Caki2 (cell line): ENCODE measurements at places on chromosomes 12 and 14. TPM values are rescaled to one million over a fixed set of nuclear protein-coding genes. Genes with fewer than 3 reads are reported as not detected.
A peak's percentile ranks its signal among the peaks of the same experiment; 100 is the strongest.

HCAR3 gene
- total RNA-seq: not detected in 2 replicates

GPRC5D gene
- not detected in 2 replicates for total RNA-seq

GRCh38 chr14:50092006-50092555 is 24.3 kb downstream of the VCPKMT start:
- no peak for DNase-seq

DNA sequence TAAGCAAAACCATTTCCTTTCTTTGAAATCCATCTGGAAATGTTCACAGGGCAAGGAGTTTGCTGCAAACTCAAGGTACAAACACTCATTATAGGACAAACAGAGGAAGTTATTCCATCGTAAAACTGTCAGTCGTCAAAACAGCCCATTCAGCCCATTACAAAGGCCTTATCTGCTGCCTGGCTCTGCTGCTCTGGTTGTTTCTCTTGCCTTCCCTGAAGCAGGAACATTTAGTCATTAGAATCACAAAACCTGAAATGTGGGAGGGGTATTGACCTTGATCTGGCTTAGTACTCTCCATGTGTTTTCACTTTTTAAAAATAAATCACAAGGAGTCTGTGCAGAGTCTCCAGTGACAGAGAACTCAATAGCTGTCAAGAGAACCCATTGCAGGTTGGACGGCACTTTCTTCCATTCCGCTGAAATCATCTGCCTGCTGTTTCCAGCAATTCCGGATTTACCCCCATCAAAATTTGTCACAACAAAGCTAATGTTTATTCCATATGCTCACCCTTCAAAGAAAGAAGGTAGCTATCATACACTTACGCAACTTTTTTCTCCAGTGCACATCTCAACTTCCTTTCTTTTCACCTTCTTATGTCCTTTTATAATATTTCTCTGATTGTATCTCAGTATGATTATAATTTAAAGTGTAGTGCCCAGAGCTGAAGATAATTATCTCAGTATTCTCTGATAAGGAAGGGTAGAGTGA is 24.6 kb upstream of the ITPR2 start:
- no peak for DNase-seq

DNA sequence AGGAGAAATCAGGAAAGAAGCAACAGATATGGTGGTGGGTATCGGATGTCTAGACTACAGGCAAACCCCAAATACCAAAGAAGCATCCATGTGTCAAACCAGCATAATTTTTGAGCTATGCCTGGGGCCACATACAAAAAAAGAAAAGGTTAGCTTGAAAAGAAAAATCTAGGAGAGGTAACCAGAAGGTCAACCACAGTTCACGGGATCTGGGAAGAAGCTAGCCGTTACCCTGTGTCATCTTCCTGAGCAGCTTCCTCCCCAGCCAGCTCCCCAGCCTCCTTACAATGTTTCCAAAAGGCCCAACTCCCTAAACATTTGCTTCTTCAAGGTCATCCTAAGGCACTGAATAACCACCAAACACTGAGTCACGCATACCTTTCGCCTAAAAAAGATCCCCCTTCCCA is 3.1 kb downstream of the SINHCAF start:
- peak; percentile 82 for DNase-seq

DNA sequence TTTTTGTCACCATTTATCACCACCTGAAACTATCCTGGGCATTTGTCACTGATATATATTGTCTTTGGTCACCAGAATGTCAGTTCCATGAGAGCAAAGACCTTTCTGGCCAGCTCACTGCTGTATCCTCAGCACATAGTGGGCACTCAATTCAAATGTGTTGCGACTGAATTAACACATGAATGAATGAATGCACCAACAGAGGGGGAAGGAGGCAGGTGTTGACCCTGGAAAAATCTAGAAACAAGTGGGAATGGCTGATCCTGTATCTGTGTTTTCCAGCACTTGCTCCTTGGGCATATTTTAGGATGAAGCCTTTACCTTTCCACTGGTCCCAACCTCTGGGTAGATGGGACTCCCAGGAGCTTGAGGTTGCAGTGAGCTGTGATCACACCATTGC is 3.4 kb upstream of the NCOR2 start:
- DNase-seq: no peak

DNA sequence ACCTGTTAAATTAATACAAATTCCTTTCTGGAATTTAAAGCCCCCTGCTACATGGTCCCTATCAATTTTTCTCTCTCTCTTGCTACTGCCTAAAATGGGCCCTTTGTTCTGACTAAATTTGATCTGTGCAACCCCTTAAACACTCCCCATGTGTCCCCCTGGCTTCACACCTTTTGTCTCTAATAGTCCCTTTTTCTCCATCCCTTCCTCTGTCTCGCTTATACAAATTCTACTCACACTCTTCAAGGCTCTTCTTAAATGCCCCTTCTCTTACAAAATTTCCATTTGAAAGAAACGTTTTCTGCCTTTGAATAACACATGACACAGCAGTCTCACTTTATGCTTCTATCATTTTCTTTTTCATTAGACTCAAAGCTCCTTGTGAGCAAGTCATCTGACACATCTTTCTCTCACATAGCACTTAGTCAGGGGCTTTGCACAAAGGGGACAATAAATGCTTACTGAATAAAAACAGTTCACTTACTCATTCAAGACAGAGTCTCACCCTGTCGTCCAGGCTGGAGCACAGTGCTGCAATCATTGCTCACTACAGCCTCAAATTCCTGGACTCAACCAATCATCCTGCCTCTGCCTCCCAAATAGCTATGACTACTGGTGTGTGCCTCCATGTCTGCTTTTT is 41.5 kb upstream of the NR2C1 start:
- no peak for DNase-seq
